Stromal cell of bone marrow (primary cell): ENCODE measurements at places on chromosomes 12 and 14.

DNA sequence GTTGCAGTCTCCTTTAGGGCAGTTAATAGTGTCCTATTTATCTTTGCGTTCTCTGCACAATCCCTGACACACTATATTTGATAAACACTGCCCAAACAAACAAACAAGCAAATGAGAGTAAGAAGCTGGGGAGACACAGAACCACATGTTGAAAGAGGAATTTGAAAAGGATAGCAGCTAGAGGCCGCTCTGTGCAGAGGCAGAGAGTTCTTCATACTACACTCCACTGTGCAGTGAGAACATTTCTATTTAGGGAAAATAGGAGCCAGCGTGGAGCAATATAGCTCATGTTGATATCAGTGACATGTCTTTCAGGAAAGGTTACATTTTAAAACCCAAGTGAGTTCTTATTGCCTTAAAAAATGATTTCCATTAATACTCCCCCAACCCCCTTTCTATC, 140.3 kb upstream of the SEL1L start:
- no peak for DNase-seq

- DNase-seq, result no peak
Observed at GRCh38 chr14:31827325-31827724, 249.8 kb upstream of the ARHGAP5 start.

DNA sequence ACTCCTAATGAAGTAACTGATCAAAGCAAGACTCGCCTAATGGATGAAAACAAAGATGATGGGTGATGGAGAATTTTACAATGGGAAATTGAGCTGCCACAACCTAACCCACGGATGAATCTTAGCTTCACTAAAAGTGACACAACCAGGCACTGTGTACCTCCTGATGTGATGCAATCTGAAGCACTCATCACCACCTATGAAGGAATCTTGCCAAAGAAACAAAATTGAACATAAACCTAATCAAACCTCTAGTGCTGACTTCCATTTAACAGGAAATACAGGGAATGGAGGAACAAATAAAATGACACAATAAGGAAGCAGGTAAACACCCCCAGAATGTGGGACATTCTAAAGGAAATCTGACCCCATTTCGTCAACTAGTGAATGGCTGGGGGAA, 13.3 kb upstream of the RARG start:
- DNase-seq, result no peak

DNA sequence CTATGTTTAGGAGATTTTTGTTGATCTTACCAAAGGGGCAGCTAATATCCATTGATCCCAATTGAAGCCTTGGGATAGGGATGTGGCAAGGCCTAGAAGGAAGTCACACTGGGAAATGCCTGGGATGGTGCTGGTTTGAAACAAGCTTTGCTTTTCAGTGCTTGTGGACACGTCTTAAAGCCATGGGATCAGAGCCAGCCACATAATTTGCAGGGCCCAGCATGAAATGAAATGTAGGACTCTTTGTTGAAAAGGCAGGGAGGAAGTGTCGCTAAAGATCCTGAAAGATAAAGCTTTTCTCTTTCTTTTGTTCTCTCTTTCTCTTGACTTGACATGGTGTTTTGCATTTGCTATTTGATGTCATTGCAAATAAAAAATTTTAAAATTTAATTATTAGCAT, 5.0 kb downstream of the TTC9 start:
- no peak for DNase-seq

DNA sequence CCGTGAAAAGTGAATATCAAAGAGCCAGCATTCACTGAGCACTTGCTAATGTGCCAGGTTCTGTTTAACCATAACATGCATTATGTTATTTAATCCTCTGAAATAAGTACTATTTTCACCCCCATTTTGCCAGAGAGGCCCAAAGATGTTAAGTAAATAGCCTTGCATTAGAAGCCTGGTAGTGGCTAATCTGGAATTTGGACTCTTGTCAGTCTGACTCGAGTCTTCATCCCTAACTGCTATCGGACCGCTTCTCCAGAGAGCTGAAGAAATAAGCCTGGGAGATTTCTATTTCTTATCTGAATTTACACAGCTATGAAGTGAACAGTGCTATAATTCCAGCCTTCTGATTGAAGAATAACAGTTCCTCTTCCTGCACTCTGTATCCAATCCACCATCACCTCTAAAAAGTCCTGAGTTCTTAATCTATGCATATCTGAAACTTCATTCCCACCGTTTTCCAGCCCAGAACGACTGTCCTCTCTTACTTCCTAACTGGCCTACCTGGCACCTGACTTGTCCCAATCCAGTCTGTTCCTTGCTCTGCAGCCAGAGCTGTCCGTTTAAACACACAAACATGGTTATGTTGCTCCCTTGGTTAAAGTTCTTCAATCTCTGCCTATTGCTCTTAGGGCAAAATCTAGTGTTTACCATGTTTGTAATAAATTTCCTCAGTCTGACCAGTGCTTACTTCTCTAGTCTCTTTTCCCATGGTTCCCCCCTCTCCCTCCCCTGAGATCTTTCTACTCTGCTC, 2.3 kb downstream of the POLR3B start:
- no peak for DNase-seq

GRCh38 chr12:74541074-74541473, 3.4 kb downstream of the ATXN7L3B start:
- DNase-seq, result no peak

GRCh38 chr12:2958432-2959191, 585 bp upstream of the TEAD4 start:
- no peak for DNase-seq

DNA sequence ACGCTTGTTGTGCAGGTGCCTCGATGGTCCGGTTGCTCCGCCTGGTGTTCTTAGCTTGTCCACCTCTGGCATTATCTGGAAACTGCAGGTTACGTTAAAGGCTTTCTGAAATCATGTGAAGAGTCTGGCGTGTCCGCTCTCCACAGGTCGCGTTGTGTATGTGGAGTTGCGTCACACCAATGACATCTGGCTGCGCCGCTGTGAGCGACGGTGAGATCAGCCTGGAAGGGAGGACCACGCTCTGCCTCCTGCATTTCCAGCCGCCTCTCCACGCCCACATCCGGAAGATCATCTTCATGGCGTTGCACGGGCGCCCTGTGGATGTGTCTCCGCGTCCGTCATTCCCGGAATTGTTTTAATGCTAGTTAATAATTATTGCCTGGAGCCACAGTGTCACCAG, 50.6 kb upstream of the GALNT9 start:
- DNase-seq, result no peak

DNA sequence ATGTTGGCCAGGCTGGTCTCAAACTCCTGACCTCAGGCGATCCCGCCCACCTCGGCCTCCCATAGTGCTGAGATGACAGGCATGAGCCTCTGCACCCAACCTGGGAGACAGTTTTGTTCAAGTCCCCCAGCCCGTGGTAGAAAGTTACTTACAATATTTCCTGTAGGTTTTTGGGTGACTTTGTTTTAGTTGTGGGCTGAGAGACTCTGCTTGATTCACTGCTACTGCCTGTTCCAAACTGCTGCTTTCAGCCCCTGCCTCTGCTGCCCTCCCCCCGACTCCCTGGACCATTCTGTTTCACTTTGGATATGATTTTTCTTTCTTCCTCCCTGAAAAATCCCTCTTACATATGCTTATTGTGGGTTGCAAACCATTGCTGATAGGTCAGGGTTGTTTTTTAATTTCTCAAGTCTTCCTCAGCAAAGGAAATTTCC, 13.4 kb upstream of the PCNX1 start:
- no peak for DNase-seq

- no peak for DNase-seq
Observed at GRCh38 chr14:90722590-90722989, 93.6 kb downstream of the TTC7B start.

- DNase-seq, result no peak
Observed at GRCh38 chr14:23494223-23494622, 24.7 kb downstream of the NGDN start.
